ENCODE measurements at places on chromosomes 5 and 9.

- no peak for DNase-seq
Measured at GRCh38 chr5:173602423-173602822, 14.0 kb downstream of the BOD1 start.

- no peak for DNase-seq
Measured at GRCh38 chr5:128083811-128084227, 253 bp downstream of the SLC12A2 start.

- DNase-seq: no peak
Measured at GRCh38 chr5:149834246-149834855, 104.2 kb downstream of the PPARGC1B start.

- no peak for DNase-seq
Measured at GRCh38 chr5:129593525-129593924, 133.4 kb downstream of the ADAMTS19 start.

DNA sequence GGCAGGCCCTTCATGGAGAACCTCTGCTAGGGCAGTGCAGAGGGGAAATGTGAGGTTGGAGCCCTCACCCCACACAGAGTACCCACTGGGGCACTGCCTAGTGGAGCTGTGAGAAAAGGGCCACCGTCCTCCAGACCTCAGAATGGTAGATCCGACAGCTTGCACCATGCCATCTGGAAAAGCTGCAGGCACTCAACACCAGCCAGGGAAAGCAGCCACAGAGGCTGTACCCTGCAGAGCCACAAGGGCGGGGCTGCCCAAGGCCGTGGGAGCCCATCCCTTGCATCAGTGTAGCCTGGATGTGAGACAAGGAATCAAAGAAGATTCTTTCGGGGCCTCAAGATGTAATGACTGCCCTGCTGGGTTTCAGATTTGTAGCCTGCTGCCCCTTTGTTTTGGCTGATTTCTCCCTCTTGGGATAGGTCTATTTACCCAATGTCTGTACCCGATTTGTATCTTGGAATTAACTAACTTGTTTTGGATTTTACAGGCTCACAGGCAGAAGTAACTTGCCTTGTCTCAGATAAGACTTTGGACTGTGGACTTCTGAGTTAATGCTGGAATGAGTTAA is 16.6 kb upstream of the ZDHHC11 start:
- no peak for DNase-seq

DNA sequence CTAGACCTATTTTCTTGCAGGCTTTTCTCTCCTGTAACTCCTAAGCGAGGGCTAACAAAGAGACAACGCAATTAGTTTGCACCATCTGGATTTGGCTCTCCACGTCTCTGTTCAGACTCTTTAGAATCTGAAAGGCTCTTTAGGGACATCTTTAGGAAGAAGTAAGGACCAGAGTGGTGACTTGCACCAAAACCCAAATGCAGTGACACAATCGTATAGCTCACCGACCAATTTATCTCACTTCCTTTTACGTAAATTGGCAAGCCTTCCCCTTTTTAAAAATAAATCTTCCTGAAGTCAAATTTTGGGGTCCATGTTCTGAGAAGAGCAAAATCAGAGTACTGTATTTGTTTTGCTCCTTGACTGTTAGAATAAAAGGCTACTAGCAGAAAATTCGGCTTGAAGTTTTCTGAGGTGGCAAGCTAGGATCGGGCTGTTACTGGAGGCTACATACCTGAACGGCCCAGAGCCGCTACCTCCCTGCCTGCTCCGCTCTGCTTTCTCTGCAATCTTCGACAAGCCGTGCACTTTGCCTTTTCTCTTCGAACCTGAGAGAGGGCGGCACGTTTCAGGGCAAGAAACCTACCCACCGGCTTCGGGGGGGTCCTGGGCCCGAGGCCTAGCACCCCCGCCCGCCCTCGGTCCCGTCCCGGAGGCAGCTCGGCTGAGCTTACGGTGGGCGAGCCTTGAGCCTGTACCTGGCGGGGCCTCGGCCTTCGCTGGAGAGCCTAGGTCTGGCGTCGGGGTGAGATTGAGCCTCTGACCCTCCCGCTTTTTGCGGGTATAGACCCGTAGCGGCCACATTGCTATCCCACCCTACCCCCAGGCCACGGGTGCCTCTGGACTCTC is 537 bp downstream of the MEIKIN start:
- no peak for DNase-seq

DNA sequence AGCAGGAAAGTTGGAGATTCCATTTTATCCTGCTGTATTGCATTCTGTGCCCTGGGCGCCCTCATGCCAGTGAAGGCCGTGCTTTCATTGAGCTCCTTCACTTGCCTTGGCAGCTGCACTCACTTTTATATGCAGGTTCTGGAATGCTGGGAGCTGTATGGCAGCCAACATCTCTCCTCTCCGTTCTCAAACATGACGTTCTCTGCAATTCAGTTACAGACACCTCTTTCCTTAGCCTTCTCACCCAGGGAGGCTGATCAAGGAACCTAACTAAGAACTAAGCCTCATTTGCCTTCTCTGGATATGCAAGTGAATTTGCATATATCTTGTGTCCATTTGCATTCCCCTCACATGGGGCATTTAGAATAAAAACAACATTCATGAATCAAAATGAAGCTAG is 29.4 kb upstream of the PURA start:
- DNase-seq: no peak

GRCh38 chr9:121373011-121373729 is 3.1 kb upstream of the STOM start:
- DNase-seq: no peak

DNA sequence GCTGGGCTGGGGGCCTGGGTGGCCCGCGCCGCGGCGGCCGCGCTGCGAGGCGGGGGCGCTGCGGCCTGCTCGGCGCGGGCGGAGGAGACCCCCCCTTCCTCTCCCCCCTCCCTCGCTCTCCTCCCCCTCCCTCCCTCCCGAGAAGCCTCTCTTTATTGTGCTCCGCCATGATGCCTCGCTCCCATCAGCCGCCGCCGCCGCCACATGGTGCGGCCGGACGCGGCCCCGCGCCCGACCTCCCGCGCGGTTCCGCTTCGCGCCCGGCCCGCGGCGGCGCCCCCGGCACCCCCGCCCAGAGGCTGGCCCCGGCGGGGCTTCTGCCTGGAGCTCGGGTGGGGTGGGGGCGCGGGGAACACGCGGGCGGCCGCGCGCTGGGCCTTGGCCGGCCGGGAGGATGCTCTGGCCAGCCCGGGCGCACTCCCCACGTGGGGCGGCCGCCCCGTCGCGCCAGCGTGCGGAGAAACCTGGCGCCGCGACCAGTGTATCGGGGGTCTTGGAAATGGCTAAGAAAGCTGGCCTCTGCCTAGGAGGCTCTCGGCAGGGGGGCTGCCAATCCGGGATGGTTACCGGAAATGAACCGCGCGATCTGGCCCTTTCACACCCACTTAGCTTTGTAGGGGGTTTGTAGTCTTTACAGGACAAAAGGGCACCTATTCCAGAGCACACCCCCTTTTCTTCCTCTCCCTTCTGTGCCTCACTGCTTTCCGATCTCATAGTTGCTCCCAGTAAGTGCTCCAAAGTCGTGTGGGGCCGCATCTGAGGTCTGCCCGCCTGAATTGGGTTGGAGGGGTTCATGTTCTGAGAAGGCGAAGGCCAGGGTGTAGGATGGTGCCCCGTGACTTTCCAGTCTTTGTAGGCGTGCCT is 1.0 kb downstream of the SET start:
- DNase-seq: no peak

DNA sequence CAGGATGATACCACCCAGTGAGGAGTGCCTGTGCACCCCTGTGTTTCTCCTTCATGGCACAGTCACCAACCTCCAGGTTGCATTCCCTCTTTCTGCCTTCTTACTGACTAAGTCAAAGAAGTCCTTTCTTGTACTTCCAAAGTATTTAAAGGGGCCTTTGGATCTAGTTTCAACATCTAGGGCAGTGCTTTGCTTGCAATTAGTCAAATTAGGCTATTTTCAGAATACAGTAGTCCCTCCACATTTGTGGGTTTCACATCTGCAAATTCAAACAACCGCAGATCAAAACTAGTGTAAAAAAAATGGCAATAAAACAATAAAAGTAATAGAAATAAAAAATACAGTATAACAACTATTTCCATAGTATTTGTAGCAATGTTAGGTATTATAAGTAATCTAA is 333.9 kb upstream of the SEMA6A start:
- no peak for DNase-seq

DNA sequence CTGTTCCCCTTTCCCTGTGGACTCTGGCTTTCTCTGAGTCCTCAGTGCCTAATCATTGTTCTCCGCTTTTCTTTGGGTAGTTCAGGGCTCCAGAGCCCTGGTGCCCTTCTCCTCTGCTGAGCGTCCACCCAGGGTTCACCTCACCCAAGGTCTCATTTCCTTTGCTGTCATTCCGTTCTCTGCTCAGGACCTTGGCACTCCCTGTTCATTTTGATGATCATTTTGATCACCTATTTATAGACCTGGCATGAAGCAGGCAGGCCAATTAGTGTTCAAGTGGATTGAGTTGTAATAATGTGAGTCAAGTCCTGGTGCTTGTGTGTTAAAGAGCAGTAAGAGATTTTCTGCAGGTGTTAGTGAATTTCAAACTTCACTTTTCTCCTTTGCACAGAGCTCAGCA is 3.6 kb downstream of the TRIO start:
- DNase-seq: no peak

DNA sequence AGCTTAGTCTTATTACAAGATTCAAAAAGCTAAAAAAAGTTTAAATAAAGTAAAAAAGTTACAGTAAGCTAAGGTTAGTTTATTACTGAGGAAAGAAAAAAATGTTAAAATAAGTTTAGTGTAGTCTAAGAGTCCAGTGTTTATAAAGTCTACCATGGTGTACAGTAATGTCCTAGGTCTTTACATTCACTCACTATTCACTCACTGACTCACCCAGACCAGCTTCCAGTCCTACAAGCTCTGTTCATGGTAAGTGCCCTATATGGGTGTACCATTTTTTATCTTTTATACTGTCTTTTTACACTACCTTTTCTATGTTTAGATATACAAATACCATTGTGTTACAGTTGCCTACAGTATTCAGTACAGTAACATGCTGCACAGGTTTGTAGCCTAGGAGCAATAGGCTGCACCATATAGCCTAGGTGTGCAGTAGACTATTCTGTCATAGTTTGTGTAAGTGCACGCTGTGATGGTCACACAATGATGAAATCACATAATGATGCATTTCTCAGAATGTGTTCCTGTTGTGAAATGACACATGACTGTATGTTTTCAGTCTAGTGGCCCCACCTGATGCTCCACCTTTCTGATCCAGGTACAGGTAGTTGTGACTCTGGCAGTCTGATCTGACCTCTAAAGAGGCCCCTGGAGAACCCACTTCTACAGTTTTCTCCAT is 45.7 kb downstream of the SNX18 start:
- DNase-seq: no peak

DNA sequence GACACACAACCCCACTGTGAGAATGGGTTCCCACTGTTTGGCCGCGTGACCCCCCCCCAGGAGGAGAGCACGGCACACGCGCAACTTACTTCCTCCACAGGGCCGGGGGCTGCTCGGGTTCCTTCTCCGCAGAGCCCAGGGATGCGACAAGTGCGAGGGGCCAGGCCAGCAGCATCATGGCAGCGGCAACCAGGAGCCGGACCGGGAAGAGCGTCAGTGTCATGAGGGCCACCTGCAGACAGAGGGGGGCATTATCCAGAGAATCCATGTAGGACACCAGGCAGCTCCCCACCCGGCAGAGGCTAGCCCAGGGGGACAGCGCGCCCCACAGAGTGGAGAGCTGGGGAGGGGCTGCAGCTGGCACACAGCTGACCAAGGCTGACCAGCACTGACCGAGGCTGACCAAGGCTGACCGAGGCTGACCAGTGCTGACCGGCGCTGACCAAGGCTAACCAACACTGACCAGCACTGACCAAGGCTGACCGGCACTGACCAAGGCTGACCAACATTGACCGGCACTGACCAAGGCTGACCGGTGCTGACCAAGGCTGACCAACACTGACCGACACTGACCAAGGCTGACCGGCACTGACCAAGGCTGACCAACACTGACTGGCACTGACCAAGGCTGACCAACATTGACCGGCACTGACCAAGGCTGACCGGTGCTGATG is 22.3 kb downstream of the LPCAT1 start:
- no peak for DNase-seq

GRCh38 chr5:108729242-108729615 is 18.5 kb upstream of the FER start:
- no peak for DNase-seq

GRCh38 chr9:105886136-105886535 is 191.8 kb downstream of the TMEM38B start:
- DNase-seq: no peak

- no peak for DNase-seq
Measured at GRCh38 chr5:146395193-146395592, 51.9 kb upstream of the TCERG1 start.

DNA sequence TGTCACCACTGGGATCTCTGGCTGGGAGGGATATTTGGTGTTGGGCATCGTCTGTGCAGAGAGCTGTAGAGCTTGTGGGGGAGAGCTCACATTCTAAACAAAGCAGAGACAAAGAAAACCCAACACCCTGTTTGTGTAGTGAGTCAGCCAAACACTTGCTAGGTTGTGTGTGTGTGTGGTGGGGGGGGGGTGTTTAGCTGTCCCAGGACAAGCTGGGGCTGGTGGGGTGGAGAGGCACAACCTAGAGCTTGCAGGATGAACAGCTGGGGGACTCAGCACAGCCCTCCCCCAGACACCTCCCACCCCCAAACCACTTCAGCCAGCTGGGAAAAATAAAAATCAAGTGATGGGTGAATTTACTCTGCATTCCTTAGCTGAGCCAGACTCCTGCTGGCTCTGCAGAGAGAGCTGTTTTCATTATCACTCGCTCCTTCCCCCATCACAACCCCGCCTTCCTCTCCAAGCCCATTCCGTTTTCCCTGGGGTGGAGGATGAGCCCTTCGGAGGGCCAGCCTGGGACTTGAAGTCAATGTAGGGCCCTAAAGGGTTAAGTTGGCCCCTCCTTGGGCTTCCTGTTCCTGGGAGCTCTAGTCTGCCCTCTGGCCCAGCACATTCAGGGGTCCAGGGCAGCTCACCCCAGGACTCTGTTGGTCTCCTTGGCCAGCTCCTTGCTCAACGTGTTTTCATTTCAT is 2.6 kb downstream of the OLFML2A start:
- DNase-seq: no peak

DNA sequence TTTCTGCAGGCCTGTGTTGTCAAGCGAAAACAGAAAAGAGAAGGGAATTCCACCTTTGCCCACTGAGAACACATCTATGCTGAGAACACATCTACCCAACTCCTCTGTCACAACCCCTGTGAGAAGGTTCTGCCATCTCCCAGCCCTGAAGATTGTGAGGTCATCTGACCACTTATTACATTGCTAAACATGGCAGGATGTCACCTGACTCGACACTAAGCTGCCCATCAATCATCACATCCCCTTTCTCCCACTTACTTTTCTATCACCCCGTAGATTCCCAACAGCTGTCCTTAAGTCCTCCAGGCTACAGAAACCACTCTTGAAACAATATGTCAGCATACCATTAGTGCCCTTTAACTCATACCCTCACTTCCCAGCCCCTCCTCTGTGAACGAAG is 64.2 kb upstream of the PRSS3 start:
- no peak for DNase-seq

GRCh38 chr5:53161876-53162275 is 52.3 kb upstream of the MOCS2 start:
- no peak for DNase-seq

GRCh38 chr5:18171684-18172083 is 537.4 kb downstream of the TAF11L14 start:
- DNase-seq: no peak

- no peak for DNase-seq
Measured at GRCh38 chr9:133375116-133375723, 640 bp downstream of the SURF4 start.

All from stimulated activated CD8-positive, alpha-beta memory T cell treated with anti-CD3 and anti-CD28 coated beads, Interleukin-4, amount 100 ng/mL, for 4 hours (primary cell).